Cardiac muscle cell (in vitro differentiated cells and primary cell): ENCODE measurements at places on chromosomes 2 and 18.

GRCh38 chr2:96082211-96083063 is 33.9 kb downstream of the ADRA2B start:
- DNase-seq, result no peak

GRCh38 chr18:79479116-79479760 is 83.5 kb downstream of the NFATC1 start:
- DNase-seq, result no peak

DNA sequence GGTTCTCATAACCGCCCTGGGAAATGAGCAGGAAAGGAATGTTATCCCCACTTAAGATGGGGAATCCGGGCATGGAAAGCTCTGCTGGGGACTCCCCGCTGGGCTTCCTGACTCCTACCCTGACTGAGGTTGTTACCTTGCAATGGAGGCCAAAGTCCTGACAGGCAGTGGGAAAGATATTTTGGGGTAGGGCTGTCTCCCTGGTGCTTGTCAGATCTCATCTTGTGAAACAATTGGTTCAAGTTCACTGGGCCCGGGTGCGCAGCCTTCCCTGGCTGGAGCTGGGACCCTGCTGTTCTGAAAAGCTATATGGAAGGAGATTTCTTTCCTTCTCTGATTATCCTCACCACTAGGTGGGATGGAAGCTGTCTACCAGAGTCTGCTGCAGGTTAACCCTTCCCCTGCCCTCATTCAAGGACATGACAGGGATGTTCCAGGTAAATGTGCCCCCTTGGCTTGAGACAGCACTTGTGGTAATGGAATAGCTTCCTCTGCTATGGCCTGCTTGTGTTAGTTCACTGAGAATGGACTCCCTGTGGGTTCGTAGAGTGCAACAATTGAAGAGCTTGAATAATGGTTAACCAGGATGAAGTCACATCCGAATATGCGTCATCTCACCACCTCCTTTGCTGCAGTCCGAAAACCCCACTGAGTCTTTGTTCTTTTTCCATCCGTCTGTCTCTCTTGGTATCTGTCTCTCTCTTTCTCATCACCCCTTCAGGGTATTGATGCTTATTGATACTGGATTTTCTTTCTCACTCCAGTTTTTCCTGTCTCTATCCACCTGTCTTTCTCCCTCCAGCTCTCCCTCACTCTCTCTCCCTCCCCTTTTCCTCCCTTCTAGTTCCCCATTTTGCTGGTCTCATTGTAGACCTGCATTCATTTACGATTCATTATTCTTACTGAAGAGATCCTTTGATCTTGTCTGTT is 67.8 kb upstream of the EPAS1 start:
- peak; percentile 22 for DNase-seq

GRCh38 chr2:174748948-174749347 is 15.3 kb downstream of the CHRNA1 start:
- peak; percentile 74 for DNase-seq

- DNase-seq, result no peak
Measured at GRCh38 chr2:2940702-2941101, 436.9 kb downstream of the EIPR1 start.

GRCh38 chr2:10412380-10412779 is 35.7 kb downstream of the ODC1 start:
- peak; percentile 48 for DNase-seq
